ENCODE measurements at places on chromosomes 11 and 22.

- DNase-seq = no peak
These were observed 108.4 kb upstream of the SLC22A12 start for GRCh38 chr11:64482588-64482987.

- DNase-seq = no peak
These were observed 13.3 kb upstream of the CACNA1I start for GRCh38 chr22:39556970-39557841.

DNA sequence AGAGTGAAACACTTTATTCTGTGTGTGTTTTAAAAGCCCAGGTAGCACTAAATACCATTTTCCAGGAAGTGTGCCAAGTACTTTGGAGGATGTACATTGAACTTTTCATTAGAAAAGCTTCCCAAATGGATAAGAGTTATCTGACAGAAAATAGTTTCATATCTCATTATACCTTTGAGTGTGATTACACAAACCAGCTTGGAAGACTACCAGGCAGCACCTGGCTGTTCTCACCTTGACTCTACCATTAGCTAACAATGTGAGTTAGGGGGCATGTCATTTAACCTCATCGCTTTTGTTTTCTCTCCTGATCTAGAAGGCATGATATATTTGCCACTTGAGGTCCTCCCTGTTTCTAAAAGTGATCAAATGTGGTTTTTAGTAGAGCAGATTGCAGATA, 50.2 kb downstream of the GRM5 start:
- DNase-seq = no peak

DNA sequence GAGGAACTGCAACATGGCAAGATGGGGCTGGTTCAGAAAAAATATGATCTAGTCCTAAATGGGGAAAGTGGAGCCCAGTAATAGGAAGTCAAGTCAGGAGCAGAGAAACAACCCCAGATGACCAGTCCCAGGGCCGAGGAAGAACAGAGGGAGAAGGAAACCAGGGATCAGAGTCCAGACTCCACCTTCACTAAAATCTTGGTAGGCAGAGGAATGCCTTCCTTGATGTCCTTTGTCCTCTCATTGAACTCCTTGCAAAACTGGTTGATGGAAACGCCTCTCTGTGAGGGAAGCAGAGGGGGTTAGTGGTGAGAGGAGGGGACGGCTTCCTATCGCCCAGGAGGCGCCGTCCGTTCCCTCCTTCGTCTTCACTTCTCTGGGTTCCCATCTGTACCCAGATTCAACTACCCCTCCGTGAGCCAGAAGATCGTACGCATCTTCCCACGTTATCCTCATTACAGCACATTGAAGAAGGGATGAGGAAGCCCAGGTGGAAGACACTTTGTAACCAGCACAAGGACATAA, 607 bp downstream of the MRPL11 start:
- no peak for DNase-seq

DNA sequence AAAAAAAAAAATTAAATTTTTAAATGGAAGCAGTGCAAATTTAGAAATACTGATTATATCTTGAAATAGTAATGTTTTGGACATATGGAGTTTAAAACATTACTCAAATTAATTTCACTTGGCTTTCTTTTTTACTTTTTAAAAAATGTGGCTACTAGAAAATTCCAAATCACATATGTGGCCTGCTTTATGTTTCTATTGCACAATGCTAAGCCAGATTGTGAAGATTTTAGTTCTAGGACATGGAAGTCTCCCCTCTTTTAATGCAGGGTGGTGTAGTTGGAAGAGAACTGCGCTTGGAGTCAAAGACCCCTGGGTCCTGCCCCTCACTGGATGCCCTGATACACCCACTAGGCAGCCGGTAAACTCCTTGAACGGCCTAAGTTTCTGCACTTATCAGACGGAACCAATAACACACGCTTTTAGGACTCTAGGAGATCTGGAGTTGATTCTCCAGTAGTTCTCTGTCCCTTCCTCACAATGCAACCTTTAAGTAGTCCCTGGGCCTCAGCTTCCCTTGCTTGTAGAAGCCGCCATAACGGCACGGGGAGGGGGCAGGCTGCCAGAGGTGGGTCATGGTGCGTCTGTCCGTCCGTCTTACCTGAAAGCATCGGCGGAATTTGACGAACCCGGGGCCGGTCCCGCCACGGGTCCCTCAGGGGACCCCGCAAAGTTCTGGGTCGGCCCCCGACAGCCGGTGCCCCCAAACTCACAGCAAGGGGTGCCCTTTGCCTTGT, 505 bp downstream of the FAM227A start:
- no peak for DNase-seq

GRCh38 chr11:68704887-68705286, 20.5 kb downstream of the GAL start:
- no peak for DNase-seq

DNA sequence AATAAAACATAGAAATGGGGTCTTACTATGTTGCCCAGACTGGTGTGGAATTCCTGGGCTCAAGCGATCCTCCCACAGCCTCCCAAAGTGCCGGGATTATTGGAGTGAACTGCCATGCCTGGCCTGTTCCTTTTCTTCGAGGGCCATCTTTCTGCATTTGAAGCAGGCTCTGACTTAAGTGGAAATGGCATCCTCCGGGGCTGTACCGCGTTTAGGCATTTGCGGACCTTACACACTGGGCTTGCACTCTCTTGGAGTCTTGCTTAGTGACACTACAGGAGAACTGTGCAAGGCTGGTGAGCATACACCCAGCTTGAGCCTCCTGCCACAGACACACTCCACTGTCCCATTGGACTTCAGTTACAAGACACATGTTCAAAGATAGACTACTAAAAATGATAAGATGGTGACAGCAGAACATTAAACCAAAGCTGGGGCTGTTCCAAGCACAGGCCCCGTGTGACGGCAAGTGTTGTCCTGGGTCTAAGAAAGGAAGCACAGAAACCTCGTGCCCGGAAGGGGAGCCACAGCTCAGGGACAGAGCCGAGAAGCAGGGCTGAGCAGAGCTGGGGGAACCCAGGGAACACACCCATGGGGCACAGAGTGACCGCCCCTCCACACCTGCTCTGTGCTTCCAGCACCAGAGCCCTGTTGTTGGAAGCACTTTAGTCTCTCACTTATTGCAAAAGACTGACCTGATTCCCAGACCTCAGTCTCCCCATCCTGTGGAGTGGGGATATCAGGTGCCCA, 59.0 kb upstream of the SHANK2 start:
- DNase-seq = no peak

DNA sequence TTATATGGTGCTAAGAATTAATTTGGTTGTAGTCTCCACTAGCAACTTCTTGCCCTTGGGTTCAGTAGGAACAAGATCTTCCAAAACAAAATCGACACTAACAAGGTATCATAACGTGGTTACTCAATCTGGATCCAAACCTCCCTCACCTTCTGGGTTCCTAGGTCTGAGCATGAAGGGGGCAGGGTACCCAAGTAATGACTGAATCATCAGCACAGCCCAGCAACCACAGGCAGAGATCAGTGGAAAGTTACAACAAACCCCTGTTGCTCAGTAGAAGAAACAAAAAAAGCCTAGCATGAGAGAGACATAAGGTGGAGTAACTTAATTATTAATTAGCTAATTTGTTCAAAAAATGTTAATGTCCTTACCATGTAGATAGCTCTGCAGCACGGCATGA, 221.4 kb downstream of the BLID start:
- DNase-seq = no peak

DNA sequence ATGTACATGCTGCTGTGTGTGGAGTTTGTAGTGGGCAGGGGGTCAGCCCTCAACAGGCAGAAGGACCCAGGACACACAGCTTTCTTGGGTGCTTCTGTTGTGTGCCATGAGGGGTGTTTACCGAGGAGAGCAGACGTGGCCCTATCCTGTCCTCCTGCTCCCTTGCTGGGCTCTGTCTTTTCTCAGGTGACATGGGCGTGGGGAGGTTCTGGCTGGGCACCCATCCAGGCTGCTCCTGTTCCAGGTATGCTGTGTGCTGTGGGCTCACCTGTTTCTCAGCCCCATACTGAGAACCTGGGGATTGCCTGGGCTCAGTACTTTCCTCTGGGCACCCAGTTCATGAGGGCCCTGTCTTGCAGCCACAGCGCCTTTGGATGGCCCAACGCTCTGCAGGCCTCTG, 23.3 kb downstream of the MICALL1 start:
- DNase-seq = no peak

DNA sequence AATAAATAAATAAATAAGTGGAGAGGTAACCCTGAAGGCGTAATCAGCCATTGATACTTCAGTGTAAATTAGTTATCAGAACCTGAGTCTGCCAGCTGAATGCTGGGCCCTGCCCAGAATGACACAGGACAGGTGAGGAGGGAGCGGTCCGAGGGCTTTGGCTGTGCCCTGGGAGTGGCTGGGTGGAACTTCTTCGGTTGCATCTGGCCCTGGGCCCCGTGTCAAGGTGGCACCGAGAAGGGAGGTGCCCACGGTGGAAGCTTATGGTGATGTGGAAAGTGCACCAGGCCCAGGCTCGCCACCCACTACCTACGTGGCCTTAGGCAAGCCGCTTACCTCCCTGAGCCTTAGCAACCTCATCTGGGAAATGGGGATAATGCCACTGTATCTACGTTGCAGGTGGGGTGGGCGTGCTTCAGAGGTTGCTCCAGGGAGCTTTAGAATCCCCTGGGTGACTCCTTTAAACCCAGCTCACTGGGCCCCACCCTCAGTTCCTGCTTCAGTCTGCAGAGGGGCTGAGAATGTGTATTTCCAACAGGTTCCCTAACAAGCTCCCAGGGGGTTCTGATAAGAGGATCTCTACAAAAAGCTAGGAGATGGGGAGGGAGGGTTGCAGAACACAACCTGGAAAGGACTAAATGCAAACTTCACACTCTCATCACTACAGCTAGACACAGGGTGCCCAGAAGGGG, 38.8 kb downstream of the TXN2 start:
- DNase-seq = no peak

- DNase-seq = no peak
These were observed 113.8 kb upstream of the NARS2 start for GRCh38 chr11:78688460-78688859.

DNA sequence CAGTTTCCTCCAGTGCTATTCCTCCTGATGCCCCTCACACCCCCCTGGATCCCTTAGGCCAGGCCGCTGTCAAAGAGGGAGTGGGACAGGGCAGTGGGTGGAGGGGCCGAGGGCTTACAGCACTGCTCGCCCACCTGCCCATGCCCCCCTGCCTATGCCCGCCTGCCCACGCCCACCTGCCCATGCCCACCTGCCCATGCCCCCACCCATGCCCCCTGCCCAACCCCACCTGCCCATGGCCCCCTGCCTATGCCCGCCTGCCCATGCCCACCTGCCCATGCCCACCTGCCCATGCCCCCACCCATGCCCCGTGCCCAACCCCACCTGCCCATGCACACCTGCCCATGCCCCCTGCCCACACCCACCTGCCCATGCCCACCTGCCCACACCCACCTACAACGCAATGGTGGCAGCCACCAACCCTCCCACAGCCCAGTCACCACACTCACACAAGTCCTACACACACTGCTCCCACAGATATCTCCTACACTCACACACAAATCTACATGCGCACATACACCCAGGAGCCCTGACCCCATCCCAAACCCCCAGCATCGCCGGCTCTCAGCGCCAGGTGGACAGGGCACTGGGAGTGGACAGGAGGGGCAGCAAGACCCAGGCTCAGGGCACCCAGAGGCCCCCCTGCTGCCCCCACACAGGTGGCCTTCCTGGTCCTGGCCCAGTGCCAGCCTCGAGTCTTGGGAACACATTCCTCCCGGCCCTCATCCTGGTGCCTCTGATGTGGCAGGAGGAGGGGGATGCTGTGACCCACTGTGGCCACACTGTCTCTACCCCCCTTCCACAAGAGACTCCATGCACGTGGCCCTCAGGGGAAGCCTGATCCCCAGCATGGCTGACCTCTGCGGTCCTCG, 61.8 kb downstream of the CYTH4 start:
- DNase-seq = no peak

GRCh38 chr11:93410441-93410840, 79.9 kb downstream of the DEUP1 start:
- no peak for DNase-seq

- no peak for DNase-seq
These were observed 357.7 kb upstream of the ARHGAP42 start for GRCh38 chr11:100329352-100329751.

GRCh38 chr22:43186272-43187170, at the start of gene TTLL12:
Gene TTLL12, minus strand, starts transcription at chr22:43187134. Its CDS starts 65 bp downstream, at chr22:43187069.
- DNase-seq = no peak

DNA sequence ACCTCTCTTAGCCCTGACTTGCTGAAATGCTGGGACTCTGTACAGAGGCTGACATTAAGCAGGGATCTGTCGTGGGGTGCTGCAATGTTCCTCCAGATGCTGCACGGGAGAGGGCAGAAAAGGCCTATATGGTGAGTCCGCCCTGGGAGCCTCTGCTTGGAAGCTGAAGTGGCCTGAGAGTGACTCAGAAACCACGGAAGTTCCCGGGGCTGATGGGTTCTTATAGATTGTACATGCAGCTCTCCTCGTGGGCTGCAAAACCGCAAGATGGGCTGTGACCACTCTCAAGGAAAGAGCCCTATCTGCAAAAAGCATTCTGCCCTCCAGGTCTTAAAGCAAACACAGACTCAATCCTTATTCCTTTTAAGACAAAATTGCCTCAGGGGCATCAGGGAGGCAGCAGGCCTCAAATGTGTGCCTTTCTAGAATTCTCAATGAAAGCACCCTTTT, 5.8 kb upstream of the SLC43A3 start:
- no peak for DNase-seq

GRCh38 chr11:27582621-27583020, 76.1 kb upstream of the LIN7C start:
- DNase-seq = no peak

DNA sequence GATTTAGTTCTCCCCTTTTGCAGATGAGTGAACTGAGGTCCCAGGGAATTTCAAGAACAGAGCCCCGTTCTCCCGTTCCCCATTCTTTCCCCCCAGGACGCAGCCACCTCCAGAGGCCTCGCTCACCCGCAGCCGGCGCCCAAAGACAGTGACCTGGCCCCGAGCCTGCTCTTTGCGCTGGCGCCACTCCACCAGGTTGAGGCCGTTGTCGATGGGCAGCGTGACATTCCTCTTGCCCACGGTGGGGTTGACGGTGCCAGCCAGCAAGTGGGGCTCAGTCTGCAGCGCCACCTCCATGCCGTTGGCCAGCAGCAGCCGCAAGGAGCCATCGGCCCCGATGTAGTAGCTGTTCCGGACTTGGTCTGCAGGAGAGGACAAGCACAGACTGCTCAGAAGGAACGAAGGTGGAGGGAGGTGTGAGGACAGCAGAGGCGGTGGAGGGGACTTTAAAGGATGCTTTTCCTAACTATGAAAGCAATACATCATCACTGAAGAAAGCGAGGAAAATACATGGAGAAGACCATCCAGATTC, 101.4 kb upstream of the NARS2 start:
- no peak for DNase-seq
